Amniotic stem cell (primary cell): ENCODE measurements at places on chromosomes 7 and 10.

- DNase-seq = no peak
Observed at GRCh38 chr10:95312257-95312656, 21.5 kb upstream of the PDLIM1 start.

GRCh38 chr7:713488-714230 lies 12.8 kb upstream of the DNAAF5 start:
- no peak for DNase-seq

GRCh38 chr10:78914502-78915189 lies 154.1 kb upstream of the ZMIZ1 start:
- DNase-seq = no peak

DNA sequence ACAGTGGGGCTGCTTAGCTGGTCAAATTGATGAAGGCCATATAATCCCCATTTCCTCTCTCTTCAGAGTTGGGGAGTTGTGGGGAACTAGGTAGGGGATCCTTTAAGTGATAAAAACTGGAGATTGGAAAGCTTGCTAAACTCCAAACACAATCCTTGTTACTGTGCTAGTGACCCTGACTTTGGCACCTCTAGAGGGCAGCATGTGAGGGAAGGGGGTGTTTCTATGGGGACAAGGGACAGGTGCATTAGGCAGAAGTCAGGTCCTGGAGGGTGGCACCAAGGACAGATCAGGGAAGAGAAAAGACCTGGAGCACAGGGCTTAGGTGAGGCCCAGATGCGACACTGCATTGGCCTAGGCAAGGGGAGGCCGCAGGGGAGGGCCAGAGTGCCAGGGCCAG lies 66.9 kb downstream of the CDHR3 start:
- DNase-seq = no peak

DNA sequence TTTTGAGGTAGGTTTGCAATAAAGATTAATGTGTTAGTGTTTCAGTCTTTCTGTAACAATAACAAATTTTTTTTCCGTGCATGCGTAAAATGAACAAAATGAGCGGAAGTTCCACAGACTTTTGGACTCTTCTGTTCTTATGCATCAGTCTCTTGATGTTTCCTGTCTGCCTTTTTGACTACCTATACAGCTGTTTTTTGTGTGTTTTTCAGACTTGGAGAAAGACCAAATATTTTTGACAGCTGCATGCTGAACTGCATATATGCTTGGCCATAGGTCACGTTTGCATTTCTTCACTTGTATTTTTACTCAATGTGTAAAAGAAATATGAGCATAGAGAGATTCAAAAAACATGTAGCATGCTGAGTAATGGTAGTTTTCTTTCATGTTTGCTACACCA lies 119.3 kb downstream of the BBS9 start:
- DNase-seq = no peak

DNA sequence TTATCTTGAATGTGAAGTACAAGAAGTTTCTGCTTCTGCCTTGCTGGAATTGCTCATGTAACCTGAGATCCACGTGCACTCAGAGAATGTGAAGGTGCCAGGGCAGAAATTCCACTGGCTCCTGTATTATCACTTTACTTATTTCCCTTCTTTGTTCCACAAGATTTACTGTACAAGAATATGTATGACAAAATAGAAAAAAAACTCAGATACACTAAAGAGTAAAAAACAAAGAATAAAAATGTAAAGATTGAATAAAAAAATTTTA lies 43.0 kb downstream of the PLCE1 start:
- no peak for DNase-seq

GRCh38 chr10:44906486-44906885 lies 4.7 kb upstream of the TMEM72 start:
- DNase-seq = no peak

DNA sequence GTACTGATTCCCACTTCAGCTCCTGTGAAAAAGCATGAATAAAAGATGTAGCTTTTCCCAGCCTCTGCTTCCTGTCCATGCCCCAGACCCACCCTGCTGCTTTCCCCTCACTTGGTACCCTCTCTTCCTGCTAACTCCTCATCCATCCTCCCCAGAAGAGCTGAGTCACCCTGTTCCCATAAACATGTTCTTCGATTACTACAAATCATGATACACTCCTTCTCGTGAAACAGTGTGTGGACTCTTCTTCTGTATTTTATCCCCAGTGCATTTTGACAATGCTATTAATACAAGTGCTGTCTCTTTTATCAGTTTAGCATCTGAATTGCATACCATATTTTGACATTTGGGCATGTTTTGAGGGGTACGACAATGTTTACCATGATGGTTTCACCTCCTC lies 45.8 kb upstream of the SORBS1 start:
- no peak for DNase-seq

- no peak for DNase-seq
Observed at GRCh38 chr10:35384265-35384868, 48.1 kb downstream of the CCNY start.

DNA sequence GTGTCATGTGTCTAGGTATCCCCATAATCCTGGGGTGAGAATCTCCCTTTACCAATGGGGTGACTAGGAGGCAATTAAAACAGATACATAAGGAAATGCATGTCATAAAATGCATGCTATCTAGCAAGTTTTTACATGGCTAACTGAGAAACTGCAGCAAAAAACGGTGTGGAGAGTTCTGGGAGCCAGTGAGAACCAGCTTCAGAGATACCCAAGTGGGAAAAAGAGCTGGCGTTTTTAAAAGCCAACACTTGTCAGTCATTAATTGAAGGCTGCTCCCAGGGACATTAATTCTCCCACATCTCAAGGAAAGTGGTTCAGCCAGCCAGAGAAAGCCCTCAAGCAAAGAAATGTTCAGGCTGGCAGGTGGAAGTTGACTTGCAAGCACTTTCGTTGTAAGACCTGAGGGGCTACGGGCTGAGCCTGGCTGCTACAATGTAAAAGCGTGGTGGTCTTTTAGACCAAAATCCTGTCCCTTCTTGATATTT lies 28.1 kb downstream of the ST8SIA6 start:
- DNase-seq = no peak

DNA sequence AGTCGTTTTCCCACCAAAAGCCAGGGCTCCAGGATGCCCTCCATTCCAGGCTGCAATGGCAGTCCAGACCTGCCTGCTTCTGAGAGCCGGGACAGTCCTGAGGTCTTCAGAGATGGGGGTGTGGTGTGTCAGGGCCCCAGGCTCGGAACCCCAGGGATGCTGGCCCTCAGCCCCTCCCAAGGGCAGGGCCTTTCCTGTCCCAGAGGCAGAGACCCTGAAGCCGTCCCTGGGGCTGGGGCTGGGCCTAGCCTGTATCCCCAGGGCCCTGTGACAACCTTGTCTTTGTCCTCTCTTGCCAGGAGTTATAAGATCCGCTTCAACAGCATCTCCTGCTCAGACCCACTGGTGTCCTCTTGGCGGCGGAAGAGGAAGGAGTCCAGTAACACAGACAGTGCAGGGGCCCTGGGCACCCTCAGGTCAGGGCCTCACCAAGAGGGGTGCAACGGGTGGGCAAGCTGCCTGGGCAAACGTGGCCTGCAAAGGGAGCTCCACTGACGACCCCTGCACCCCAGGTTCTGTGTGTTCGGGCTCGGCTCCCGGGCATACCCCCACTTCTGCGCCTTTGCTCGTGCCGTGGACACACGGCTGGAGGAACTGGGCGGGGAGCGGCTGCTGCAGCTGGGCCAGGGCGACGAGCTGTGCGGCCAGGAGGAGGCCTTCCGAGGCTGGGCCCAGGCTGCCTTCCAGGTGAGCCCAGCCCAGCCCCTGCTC lies 15.9 kb downstream of the NOS3 start:
- no peak for DNase-seq

DNA sequence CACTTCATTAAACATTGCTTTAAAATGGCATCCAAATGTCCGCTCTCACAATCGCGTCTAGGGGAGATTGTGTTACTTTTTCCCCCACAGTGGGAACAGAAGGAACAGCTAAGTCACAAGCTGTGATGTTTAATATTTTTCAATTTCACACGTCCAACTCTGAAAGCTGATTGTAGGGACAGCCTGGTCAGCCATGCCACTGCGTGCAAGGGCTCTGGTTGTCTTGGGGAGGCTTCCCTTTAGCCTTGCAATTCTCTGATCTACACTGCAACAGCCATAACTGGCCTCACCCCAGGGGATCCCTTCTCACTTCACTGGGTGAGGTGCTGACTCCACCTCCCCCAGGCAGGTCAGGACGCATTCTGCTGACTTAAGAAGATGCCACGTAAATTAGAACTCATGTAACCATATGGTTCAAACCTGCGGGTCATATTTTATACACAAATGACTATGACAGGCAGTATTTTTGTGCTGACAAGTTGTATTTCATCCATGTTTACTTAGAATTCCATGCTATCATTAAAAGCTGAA lies 425.2 kb upstream of the NFE2L3 start:
- DNase-seq = no peak

- DNase-seq = no peak
Observed at GRCh38 chr7:27183682-27184336, 1.2 kb downstream of the HOXA11 start.

DNA sequence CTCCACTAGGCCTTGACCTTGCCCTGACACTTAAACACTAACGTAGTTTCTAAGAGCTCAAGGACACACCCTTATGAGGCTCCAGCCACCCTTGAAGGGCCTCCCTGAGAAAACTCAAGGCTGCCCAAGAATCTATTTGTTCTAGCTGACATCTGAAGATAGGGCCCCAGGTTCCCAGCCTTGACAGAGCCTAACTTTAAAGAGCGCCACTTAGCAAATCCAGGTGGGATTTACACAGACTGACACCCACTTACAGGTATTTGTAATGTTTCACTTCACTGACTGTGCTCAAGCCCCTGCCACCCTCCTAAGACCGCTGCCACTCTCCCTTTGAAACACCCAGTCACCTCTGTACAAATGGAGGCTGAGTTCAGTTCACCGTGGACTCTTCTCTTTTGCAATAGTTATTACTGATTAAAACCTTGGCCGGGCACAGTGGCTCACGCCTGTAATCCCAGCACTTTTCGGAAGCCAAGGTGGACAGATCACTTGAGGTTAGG lies 90.4 kb downstream of the SVOPL start:
- no peak for DNase-seq

- DNase-seq = no peak
Observed at GRCh38 chr7:77540402-77540822, 3.3 kb downstream of the PTPN12 start.

DNA sequence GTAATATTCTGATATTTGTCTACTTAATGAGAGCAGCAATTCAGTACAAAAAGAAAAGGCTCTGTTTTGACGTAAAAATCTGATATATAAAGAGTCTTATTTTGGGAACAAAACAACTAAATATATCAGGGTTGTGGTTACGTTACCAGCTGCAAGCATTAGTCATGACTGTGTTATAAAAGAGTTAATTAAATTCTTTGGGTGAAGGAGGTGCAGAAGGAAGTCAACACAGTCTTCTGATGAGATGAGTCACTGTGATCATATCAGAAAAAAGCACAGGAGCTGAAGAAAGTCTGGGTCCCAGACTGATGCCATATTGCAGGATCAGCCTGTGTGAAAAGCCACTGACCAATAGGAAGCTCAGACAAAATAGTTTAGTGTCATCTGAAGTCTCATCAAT lies 234.3 kb upstream of the TEX47 start:
- DNase-seq = no peak

DNA sequence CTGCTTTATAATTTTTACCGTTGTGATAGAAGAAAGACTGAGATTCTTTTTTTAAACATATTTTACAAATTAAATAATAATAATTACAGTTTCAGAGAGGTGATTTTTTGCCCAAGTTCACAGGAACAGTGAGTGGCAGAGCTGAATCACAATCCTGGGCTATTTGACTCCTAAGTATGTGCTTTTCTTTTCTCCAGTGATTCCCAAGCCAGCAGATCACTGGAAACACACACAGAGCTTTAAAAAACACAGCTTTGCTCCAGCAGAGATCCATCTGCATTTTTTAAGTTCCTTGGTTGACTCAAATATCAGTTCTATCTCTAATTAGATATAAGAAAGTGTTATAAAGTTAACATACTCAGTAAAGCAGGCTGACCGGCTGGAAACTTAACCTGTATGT lies 69.0 kb downstream of the AHR start:
- DNase-seq = no peak

- DNase-seq = peak; percentile 64
Observed at GRCh38 chr10:119737823-119738222, 12.0 kb downstream of the INPP5F start.

DNA sequence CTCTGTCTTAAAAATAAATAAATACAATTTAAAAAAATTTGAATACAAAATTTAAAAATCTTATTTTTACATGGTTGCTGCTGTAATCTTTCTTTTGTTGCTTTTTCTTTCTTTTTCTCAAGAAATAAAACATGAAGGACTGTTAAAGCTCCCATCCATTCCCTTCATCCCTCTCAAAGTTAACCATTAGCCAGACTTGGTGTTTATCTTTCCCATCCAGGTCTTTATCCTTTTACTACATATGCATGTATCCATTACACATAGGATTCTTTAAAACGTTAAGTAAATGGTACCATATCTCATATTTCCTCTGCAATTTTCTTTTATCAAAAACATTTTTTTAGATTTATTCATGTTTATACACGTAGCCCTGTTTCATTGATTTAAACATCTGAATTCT lies 70.1 kb downstream of the CREB3L2 start:
- DNase-seq = no peak

- DNase-seq = no peak
Observed at GRCh38 chr10:61098966-61099365, 155.0 kb upstream of the RHOBTB1 start.

GRCh38 chr10:93346108-93346507 lies 136.0 kb downstream of the MYOF start:
- no peak for DNase-seq

DNA sequence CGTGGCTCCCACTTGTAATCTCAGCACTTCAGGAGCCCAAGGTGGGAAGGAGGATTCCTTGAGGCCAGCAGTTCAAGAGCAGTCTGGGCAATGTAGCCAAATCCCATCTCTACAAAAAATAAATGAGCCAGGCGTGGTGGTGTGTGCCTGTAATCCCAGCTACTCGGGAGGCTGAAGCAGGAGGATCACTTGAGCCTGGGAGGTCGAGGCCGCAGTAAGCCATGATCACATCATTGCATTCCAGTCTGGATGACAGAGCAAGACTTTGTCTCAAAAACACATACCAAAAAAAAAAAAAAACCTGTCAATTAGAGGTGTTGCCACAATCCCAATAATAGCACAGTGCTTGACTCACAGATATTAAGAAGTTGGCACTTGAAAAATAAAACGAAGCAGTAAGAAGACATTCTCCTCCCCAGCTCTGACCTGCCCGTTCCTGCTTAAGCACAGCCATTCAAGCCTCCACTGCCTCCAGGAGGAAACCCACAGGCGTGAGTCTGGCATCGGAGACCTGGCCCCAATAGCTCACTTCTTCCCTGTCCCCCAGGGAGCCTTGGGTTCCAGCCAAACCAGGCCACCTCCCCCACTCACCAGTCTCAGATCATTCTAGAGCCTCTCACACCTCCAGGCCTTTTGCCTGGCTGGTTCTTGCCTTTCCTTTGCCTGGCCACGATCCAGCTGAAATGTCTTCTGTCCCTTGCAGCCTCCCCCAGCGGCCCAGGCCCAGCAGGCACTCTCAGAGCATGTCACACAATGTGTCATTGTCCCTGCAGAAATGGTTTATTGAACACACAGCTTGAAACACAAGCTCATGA lies 45.3 kb upstream of the GTF2I start:
- no peak for DNase-seq

DNA sequence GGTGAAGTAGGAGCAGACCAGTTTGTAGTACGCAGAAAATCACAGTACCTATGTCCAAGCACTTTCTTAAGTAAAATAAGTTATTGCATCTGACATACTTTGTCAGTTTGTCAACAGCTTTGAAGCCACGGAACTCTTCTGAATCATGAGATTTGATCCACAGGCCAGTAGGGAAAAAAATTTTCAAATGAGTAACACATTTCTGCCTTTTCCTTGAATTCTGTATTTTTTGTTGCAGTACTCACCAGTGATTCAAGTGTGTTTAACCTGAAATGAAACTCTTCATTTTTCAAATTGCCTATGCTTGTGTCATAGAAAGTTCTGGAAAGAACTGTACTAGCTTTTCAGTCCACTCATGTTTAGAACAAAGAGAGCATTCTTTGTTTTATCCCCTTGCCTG lies 337.7 kb downstream of the GATA3 start:
- DNase-seq = no peak
